Activated B cell treated with CpG ODN at 0.5 μM for 24 hours (primary cell): ENCODE measurements at places on chromosomes 1 and 21. TPM values are rescaled to one million over a fixed set of nuclear protein-coding genes. Genes with fewer than 3 reads are reported as not detected.

- DNase-seq, result no peak
These were observed 104.7 kb downstream of the SNX7 start for GRCh38 chr1:98766255-98766654.

DNA sequence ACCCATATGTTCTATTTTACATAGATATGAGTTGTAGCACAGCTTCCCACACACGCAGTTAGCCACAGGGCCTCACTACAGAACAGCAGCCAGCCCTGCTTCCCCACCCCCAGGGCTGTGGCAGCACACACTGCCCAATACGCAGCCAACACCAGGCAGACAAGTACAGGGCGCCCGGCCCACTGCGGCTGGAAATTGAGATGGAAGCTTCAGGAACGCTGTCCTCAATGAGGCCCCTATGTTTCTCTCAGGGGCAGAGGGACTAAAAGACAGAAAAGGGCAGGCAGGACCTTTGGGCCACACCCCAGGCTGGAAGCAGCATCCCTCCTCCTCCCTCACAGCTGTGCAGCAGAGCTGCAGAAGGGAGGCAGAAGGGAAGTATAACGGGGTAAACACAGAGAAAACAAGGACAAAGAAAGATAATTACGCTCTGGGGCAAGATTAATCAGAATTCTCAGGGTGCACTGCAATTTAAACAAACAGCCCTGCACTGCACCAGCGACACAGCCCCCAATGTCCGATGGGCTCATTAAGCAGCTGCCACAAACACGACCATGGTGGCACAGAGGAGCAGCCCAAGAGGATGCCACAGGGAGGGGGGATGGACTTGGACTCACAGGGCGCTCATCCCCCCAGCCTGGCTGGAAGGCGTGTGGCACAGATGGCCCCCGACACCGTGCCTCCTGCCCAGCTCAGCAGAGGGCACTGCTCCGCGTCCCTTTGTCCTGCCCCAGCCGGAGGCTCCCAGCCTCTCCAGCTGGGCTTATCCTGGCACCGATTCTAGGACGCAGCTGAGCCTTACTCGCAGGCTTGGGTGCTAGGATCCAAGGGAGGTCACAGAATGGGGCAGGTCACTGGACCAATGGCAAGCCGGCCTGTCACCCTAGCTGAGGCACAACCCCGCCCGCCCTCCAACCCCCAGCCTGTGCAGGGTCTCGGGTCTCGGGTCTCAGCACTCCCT, 14.2 kb downstream of the WDR4 start:
- no peak for DNase-seq

- DNase-seq, result no peak
These were observed 155.2 kb downstream of the DMRTA2 start for GRCh38 chr1:50268049-50268448.

DNA sequence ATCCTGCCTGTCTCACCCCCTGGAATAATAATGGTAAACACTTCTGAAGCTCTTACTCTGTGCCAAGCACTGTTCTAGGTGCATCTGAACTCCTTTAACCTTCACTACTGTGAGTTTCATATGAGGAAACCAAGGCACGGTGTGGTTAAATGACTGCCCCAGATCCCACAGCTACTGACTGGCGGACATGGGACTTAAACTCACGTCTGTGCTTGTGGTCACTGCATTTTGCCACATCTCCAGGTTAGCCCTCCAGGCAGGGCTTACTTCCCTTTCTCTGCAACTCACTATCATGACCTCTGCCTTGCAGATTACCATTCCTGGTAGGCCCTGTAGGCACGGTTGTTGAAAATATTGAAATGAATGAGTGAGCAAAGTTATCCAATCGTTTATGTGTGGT, 83.4 kb downstream of the ADSS2 start:
- DNase-seq, result no peak

DNA sequence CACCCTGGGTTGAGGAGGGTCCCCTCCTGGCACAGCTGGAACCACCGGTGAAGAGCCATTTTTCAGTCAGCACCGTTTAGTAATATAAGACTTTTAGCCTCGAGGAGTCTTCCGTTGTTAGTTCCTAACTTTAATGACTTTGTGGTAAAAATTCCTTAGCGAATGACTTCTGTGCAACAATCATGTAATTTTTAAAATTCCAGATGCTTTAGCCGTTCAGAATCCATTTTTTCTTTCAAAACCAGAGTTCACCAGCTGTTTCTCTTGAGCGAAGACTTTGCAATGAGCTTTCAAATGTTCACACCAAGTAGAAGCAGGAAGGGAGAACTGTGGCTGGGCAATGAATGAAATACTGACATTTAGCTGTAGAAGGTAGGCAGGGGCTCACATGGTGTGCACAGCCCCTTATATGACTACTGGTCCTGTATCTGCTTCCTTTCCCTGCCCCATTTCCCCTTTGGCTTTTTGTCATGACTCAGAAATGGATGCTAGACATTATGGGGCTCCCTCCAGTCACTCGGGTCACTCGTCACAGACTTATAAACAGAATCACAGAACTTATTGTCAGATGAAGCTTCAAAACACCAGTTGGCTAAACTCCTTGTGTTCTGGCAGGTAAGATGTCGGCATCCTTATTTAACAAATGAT, 4.1 kb downstream of the DISC1 start:
- DNase-seq, result no peak

GRCh38 chr1:78375996-78376395, 114.8 kb upstream of the PTGFR start:
- no peak for DNase-seq

DNA sequence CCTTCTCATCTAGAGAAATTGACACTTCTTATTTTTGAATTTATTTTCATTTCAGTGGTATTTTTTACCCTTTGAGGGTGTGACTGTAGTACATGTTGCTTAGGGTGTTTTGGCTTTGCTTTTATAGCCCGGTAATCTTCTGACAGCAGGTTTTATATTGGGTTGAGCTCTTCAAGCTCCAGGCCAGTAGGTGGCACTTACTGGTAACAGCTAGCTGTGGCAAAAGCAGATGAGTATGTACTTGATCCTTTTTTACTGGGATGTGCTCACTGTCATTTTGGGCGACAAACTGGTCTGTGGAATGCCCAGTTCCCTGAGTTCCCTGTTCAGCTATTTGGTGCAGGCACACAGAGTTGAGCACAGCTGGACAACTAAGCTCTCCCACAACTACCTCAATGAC, 916.2 kb upstream of the B3GALT2 start:
- DNase-seq, result no peak

DNA sequence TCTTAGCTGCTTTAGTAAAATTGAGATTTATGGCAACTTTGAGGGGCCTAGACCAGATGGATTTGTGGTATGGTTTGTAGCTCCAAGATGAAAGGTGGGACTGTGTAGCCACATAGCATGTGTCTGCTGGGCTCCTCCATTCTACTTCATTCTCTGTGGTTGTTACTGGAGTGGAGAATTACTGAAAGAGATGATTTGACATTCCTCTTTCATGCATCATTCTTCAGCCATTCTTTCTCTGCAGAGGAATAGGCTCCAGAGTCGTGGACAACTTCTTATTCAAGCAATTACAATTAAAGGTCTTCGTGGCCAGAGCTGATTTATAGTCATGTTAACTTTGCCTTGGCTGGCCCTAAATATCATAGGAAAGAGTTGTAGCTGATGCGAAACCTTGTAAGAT, 328.9 kb downstream of the PAPPA2 start:
- DNase-seq, result no peak

- DNase-seq, result no peak
These were observed 89.0 kb upstream of the MACF1 start for GRCh38 chr1:39115271-39116110.

DNA sequence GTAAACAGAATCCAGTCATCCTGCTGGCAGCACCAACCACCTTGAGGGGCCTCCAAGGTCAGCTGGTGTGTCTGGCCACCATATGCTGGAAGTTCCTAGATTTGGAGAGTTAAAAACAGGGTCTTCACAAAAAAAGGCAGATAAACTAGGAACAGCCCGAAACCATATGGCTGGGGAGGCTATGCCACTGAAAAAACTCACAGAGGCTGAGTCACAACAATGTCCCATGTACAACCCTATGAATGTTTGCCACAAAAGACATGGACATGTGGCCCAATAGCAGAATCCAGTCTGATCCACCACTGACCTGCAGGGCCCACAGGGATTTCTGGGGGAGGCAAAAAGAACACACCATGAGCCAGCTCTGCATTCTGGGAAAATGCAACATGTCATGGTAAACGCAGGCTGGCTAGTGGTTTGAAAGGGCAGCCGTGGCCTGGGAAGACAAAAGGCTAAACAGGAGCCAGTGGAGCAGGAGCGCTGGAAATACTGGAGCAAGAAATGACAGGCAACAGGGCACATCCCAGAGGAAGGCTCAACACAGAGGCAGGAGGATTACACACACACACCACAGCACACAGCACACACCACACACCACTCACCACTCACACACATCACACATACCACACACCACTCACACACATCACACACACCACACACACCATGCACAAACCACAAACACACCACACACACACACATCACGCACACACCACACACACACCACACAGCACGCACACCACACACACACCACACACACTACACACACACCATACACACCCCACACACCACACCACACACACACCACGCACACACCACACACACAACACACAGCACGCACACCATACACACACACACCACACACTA, 55.4 kb downstream of the HSF2BP start:
- no peak for DNase-seq

GRCh38 chr21:46443910-46444309, 14.8 kb upstream of the DIP2A start:
- DNase-seq, result no peak

DNA sequence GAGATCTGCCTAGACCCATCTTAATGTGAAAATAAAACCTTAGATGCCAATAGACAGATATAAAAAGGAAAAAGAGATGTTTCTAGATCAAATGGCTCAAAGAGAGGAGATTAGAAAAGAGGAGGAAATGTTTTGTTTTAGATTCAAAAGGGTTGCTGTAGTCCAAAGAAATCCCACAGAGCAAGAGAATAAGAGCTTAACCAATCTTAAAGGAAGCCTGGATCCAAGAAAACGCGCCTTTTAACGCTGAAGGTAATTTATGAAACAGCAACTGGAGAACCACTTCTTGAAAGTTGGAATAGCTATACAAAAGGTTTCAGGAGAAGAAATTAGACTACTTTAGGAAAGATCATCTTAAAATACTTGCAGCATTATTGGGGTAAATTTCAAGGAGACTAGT, 298.8 kb downstream of the BRINP2 start:
- no peak for DNase-seq

DNA sequence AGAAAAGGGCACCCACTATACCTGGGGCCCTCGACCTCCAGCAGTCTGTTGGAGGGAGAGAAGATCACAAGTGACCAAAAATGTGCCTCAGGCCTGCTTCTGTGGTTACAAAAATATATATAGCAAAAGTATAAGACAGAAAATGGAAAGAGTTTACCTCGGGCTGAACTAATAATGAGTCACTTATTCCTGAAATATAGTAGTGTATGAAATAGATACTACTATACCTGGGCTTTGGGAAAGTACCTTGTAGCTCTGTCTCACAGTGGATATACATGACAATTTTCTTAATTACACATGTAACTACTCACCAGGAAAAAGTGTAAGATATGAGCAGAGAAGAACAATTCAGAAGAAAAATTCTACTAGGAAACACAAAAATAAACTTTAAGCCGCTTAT, 7.3 kb upstream of the APCS start:
- no peak for DNase-seq

Gene PKP1
- not detected in 2 replicates for total RNA-seq

Gene CFAP74
- not detected in 2 replicates for total RNA-seq

Gene FAM72D
- total RNA-seq, result 0.17 and 0.20 TPM in 2 replicates

Gene UTS2
- 4.1 and 5.9 TPM in 2 replicates for total RNA-seq

Gene KCNA3
- total RNA-seq, result 15.0 and 20.0 TPM in 2 replicates

Gene HHIPL2
- 0.86 and 1.5 TPM in 2 replicates for total RNA-seq
